Jurkat, Clone E6-1 (cell line): ENCODE measurements at places on chromosomes 6 and 20.
A peak's percentile ranks its signal among the peaks of the same experiment; 100 is the strongest.

DNA sequence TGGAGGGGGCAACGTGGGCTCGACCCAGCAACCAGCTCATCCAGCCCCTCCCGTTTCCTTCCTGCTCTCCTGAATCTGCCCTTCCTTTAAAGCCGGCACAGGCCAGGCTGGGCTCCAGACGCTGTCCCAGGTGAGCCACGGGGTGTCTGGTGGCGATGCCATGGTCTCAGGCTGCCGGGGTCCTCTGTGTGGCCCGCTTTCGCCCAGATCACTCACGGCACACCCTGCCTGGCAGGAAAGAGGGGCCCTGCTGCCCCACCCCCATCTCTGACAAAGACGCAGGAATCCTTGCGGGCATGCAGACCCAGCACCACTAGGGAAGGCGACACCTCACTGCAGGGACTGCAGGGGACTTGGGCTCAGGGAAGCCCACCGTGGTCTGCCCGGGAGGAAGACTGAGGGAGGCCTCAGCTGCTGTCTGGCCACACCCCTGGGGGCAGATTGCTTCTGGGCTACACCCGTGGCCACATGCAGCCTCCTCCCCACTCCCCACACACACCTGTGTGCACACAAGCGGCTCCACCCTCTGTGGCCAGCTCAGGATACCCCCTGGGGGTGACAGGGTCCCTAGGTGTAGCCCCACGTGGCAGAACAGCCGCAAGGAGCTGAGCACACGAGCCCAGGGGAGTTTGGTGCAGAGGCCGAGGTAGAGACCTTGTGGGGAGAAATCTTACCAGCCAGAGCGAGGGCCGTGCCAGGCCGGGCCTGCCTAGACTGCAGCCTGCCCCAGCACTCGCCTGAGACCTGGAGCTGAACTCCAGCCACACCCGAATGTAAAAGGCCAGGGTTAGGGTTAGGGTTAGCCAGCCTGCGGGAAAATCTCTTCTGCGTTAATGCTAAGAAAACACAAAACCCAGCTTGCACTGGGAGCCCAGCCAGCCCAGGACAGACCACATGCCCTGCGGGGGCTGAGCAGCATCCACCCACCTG is 104.6 kb downstream of the DLL1 start:
- no peak for DNase-seq

DNA sequence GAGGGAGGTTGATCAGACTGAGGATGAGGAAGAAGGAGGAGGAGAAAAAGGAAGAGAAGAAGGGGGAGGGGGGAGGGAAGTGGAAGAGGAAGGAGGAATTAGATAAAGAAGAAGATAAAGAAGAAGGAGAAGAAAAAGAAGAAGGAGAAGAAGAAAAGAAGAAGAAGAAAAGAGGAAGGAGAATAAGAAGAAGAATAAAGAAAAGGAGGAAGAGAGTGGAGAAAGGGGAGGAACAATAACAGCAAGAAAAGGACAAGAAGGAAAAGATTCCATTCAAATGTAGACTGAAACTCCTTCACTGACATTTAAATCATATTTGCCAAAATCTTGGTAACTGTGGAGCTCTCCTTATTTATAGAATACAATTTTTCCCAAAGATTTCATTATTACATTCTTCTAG is 34.3 kb upstream of the RCAN2 start:
- no peak for DNase-seq

- no peak for DNase-seq
Observed at GRCh38 chr6:159169557-159170332, 545 bp downstream of the FNDC1 start.

DNA sequence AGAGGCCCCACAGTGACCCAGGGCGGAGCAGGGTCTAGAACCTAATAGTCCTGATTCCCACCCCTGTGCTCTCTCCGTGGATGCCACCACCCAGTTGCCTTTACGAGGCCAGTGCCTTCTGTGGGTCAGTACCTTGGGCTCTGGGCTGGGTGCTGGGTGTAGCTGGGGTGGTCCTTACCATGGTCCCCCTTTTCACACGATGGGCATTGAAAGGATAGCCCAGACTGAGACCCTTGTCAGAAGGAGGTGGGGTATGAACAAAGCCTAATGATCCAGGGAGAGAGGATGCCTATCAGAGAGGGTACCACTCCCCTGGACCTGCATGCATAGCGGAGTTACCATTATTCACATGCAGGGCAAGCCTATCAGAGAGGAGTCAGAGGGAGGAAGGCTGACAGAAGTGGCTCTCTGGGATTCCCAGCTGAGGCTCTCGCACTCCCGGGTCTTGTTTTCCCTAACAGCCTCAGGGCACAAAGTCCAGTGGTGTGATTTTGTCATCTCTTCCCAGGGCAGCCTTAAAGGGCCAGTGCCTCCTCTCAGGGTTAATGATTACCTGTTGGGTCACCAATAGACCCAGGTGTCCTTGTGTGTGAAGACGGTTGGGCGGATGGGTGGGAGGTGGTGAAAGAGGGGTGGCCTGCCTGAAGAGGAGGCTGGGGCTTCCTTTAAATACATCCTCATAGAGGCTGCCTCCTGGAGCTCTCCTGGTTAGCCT is 36.2 kb downstream of the VEGFA start:
- DNase-seq: no peak

DNA sequence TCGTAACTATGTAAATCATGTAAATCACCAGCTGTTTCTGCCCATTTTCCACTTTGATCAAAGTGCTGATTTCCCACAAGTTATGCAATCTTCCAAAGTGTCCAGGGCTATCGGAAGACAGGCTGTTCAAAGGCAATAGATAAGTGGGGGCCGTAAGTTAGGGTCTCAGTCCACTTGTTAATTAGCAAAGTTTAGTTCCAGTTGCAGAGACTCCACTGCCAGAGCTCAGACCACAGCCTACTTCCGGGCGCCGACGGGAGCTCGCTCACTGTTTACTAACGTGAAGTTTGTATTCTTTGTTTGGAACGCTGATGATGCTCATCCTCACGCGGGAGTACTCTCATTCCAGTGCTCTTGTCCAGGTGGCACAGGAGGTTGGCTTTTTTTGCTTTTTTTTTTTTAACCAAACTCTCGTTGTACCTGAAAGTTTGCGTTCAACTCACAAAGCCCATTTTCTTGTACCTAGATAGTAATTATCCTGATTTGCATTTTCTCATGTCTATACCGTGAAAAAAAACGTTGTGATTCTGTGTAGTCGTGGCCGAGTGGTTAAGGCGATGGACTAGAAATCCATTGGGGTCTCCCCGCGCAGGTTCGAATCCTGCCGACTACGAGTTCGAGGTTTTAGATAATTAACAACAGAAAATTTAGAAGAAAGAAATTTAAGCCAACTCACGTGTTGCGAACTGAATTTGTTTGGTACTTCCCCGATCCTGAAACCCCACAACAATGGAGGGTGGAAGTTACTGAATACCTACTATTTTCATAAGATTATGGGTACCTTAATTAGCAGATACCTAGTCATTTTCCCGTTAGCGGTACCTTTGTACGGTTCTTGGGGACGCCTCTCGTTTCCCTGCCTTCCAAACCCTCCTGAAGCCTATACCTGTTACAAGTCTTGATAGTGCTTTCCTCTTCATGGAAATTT is 29.9 kb upstream of the ZNF184 start:
- DNase-seq: peak; percentile 84

GRCh38 chr6:156864557-156864956 is 87.4 kb downstream of the ARID1B start:
- no peak for DNase-seq

DNA sequence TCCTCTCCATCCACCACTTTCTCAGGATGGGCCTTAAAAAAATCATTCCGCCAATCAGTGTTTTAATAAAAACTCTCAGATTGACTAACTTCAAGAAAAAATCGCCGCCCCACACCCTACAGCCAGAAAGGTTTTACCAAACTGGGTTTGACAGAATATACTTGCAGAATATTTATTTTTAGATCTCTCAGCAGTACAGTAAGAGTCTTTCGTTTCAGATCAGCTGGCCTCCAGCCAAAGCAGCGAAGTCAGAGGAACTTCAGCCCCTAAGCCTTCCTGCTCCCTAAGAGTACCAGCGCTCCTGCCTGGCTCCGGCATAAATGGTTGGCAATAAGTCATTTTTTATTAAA is 24.7 kb downstream of the TBC1D7 start:
- no peak for DNase-seq

DNA sequence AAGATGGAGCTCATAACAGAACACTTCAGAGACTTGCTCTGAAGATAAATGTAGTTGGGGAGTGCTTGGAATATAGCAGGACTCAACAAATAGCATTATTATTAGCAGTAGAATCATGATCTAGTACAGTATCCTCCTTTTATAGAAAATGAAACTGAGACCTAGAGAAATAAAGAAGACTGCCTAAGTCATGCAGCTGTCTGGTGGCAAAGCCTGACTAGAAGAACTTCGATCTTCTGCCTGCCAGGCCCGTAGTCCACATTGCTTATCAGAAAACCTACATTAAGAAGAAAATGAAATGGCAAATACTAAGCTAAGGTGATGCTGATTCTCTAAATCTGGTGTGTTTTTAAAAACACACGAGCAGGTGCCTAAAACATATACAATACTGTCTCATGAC is 46.4 kb upstream of the DST start:
- no peak for DNase-seq

GRCh38 chr6:48111575-48111974 is 578 bp upstream of the PTCHD4 start:
- DNase-seq: no peak

GRCh38 chr6:30325150-30325872 is 1.4 kb upstream of the TRIM39 start:
- DNase-seq: peak; percentile 70

- no peak for DNase-seq
Observed at GRCh38 chr6:22670605-22671004, 101.2 kb downstream of the HDGFL1 start.

- no peak for DNase-seq
Observed at GRCh38 chr6:11413728-11414127, 123.8 kb upstream of the TMEM170B start.

DNA sequence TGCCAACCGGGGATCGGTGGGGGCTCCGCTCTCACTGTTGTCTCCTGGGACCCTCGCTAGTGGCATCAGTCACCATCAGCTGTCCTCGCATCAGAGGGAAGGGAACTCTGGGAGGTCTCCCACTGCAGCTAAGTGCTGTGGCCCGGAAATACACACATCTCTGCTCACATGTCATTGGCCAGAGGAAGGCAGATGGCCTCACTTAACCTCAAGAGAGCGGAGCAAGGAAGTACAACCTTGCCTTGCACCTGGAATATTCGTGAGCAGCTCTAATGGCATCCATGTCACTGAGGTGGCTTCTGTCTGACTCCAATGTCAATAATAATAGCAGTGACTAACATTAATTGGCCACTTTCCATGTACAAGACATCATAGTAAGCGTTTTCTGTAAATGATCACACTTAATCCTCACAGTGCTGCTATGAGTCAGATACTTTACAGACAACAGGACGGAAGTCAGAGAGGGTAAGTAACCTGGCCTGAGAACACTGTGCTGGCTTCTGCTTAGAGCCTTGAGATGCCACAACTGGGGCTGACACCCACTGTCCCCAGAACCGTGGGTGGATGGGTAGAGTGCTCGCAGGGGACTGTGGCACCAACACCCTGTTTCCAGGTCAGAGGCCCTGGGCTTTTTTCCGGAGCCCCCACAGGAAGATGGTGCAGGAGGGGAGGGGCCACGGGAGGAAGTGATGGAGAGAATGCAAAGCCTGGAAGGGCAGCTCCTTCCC is 6.0 kb downstream of the LHFPL5 start:
- DNase-seq: no peak

- DNase-seq: no peak
Observed at GRCh38 chr20:38579219-38579910, 1.6 kb upstream of the ADIG start.

GRCh38 chr6:90390379-90390778 is 93.7 kb upstream of the BACH2 start:
- DNase-seq: no peak

GRCh38 chr20:14855171-14855570 is 517.8 kb upstream of the FLRT3 start:
- DNase-seq: no peak

- no peak for DNase-seq
Observed at GRCh38 chr20:62892348-62893304, 31.0 kb upstream of the TCFL5 start.

- DNase-seq: no peak
Observed at GRCh38 chr6:163347021-163347446, 67.5 kb upstream of the QKI start.

DNA sequence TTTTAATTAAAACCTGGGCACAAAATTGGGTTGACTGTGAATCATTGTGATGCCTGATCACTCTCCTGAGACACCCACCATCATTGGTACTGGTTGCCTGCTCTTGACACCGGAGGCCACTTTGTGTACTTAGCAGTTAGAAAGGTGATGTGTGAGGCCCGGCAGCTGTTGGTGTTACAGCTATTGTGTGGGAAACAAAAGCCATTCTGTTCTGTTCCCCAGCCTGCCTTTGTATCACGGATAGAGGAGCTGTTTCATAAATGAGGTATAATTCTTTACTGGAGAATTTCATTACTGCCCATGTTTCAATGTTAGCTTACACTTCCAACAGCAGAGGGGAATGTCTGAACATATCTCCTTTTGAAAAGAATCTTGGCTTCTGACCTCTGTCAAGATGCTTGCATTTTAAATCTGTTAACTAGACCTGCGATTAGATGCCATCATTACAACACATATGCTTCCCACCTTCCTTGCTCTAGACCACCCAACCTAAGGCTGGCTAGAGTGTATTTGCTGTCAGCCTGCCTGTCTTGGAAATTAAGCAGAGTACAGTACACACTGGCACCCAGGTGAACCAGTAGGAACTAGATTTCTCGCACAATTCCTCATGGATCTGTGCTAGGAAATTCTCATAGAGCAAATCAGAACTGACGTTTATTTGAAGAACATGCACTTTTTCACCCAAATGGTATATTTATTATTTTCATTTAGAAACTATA is 142.4 kb upstream of the INSM1 start:
- DNase-seq: no peak

- no peak for DNase-seq
Observed at GRCh38 chr6:53623497-53623896, 42.1 kb downstream of the KLHL31 start.

- no peak for DNase-seq
Observed at GRCh38 chr6:18330548-18331081, 56.5 kb upstream of the RNF144B start.

DNA sequence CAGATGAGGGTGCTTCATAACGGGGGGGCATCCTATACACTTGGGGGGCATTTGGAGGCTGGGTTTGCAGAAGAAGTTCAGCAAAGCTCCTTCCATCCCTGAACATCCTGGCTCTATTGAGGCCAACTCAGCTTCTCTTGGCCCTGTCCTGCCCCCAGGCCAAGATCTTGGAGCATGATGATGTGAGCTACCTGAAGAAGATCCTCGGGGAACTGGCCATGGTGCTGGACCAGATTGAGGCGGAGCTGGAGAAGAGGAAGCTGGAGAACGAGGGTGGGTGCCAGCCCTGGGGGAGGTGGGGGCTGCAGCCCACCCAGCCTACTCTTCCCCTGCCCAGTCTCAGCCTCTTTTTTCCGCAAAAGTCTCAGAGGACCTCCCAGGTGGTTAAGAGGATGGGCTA is 17.2 kb downstream of the GDAP1L1 start:
- DNase-seq: no peak

DNA sequence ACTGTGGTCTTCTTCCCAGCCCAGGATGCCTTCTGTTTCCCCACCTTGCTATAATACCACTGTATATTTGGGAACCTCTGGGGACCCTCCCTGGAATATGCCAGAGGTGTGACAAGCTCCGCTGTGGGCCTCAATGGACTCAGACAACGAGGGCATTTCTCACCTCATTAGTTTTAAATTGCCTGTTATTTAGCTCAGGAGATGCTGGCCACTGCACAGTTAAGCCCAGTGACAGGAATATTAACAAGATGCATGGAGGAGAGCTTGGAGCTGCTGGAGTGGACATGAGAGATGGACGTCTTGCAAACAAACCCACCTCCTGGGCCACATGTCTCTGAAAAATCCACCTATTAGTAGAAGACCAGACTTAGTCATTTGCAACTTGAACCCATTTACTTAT is 435.2 kb upstream of the CHD6 start:
- DNase-seq: no peak
